ENCODE measurements at places on chromosomes 5 and 9.

- no peak for DNase-seq
These were observed 47.3 kb upstream of the ANXA1 start for GRCh38 chr9:73104342-73104741.

- no peak for DNase-seq
These were observed 220.0 kb upstream of the ADAMTSL1 start for GRCh38 chr9:18253950-18254349.

GRCh38 chr5:168055961-168056360 lies 235.5 kb upstream of the WWC1 start:
- no peak for DNase-seq

- DNase-seq, result no peak
These were observed 355.7 kb downstream of the IZUMO3 start for GRCh38 chr9:24189986-24190385.

DNA sequence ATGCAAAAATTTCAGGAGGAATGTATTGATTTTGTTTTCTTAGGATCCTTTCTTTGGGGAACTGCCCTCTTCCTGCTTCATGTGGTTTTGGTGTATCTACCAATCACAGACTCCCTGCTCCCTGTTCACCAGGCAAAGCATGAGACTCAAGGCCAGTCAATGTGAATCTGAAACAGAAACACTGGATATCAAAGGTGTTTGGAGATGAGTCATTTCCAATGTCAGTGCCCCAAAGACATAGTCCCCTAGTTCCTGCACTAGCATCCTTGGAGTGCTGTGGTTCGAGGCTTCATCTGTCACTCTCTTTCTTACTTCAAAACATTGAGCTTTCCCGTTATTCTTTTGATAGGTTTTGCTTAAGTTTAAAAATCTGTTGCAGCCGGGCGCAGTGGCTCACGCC lies 8.1 kb downstream of the PPP3R2 start:
- no peak for DNase-seq

GRCh38 chr9:133246991-133247390 lies 28.0 kb downstream of the ABO start:
- DNase-seq, result no peak

- no peak for DNase-seq
These were observed 5.8 kb upstream of the FCN1 start for GRCh38 chr9:134923466-134923865.

- no peak for DNase-seq
These were observed 438 bp downstream of the TRIP13 start for GRCh38 chr5:893137-893506.

DNA sequence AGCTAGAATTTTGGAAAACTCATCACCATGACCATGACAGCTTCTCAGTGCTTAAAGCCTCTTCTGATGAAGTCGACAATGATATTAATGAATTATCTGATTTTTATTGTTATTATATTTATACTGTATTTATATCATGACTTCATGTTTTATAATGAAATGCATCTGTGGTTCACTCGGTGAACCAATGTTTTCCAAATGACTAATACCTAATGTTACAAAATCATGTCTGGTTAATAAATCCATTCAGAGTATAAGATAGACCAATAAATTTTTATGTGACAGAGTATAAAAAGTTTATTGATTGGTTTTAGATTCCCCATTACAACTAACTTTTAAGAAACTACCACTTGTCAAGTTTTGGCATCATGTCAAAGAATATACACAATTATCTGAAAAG lies 416.5 kb downstream of the MLLT3 start:
- DNase-seq, result no peak

GRCh38 chr5:56814361-56814962 lies 887 bp upstream of the MAP3K1 start:
- no peak for DNase-seq

GRCh38 chr9:99259231-99259918 lies 37.3 kb downstream of the SEC61B start:
- no peak for DNase-seq

DNA sequence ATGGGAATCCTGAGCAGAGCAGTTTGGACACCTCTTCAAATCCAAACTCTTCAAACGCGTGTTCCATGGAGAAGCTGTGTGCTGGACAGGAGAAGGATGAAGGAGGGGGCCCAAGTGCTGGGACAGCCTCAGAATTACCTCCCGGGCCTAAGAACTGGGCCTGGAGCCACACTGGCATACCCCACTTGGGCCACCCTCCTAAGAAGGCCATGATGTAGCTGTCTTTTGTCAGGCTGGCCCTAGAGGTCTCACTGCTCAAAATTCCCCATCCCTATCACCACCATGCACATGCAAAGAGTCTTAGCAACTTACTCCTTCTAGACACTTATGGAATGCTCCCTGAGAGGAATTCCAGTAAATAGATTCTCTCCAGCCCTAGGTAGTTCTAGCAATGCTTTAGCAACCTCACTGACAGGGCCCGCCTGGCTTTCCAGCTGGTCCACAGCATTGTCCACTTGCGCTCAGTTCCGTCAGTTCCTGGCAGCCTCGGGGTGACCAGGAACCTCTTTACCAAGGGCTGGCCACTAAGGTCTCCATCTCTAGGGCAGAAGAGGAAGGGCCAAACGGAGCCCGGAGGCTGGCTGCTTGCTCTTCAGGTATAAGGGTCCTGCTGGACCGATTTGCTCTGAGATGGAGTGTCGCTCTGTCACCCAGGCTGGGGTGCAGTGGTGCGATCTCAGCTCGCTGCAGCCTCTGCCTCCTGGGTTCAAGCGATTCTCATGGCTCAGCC lies 75.3 kb downstream of the RGS3 start:
- no peak for DNase-seq

GRCh38 chr9:129140397-129141065 lies 29.3 kb downstream of the PTPA start:
- no peak for DNase-seq

GRCh38 chr9:70112981-70113380 lies 69.3 kb downstream of the MAMDC2 start:
- DNase-seq, result no peak

GRCh38 chr5:31291323-31291854 lies 97.9 kb downstream of the CDH6 start:
- DNase-seq, result no peak

DNA sequence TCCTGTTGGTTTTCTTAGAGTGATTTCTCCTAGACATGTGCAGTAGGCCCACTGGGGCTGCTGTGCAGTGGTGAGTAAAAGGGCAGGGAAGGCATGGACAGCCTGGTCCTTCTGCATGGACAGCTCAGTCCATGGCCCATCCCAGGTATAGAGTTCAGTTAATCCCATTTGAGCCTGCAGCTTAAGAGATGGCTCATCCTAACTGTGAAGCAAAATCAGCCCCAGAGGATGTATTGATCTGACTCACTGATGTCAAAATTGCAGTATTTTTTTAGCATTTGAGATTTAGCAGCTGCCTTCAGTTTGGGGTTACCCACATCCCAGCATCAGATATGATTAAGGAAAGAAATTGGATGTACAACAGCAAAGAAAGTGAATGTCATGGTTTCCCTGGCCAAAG lies 93.4 kb downstream of the PDE6A start:
- no peak for DNase-seq

GRCh38 chr5:128470663-128471062 lies 67.4 kb downstream of the FBN2 start:
- no peak for DNase-seq

DNA sequence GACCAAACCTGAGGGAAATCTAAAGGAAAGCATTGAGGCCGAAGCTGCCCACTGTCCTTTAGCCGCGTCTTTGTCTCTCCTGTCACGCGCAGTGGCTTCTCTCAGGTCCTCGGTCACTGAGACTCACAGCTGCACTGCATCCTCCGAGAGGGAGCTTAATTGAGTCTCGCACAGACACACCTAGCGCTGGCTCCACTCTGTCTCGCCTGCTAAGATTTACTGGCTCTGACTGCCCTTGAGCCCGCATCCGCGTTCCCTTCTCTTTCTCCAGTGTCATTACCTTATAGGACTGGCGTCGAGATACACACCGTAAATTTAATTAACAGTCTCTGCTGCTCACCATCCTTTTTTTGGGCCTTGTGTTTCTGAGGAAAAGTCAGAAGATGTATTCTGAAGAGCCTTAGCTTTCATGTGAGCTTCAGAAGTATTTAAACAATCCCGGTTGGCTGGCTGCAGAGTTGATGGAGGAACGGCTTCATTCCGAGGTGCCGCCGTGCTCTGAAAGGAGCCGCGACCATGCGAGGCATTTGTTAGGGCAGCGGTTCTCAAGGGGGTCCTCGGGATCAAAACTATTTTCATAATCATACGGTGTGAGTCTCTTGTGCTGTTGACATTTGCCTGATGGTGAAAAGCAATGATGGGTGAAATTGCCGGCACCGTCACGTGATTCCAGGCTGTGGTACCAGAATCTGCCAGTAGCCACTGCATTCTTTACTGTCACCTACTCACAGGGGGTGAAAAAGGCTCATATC lies 58.3 kb downstream of the GPR107 start:
- DNase-seq, result no peak

GRCh38 chr5:80037366-80037765 lies 2.2 kb downstream of the THBS4 start:
- DNase-seq, result no peak

DNA sequence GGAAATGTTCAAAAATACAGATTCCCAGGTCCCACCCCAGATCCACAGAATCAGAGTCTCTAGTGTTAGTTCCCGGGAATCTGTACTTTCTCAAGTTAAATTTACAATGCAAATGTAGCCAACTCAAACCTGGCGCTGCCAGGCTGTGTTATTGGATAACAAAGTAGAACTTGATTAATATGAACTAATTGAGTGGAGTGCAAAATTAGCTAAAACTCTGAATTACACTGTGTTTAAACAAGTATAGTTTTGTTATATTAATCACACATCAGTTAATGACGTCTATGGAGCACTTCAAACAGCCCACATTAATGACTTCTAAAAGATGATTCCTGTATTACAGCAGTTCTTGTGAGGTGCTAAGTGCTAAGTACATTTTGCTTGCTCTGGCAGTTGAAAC lies 32.4 kb upstream of the CYFIP2 start:
- DNase-seq, result no peak

- DNase-seq, result no peak
These were observed 100.0 kb downstream of the ACTBL2 start for GRCh38 chr5:57382655-57383054.

DNA sequence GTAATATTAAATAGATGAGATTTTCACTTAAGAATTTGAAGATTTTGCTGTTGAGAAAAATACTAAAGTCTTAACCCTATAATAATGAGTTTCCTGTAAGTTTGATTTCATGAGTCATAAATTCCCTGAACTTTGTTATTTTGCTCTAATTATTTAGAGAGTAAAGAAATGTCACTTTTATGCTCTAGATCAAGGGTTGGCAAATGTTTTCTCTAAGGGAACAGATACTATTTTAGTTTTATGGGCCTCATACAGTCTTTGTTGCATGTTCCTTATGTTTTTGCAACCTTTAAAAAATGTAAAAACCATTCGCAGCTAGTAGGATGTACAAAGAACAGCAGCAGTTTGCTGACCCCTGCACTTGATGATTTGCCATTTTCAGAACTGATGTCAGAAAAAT lies 480 bp upstream of the TXNDC8 start:
- DNase-seq, result no peak

GRCh38 chr5:124343451-124343867 lies 403.0 kb downstream of the ZNF608 start:
- DNase-seq, result no peak

DNA sequence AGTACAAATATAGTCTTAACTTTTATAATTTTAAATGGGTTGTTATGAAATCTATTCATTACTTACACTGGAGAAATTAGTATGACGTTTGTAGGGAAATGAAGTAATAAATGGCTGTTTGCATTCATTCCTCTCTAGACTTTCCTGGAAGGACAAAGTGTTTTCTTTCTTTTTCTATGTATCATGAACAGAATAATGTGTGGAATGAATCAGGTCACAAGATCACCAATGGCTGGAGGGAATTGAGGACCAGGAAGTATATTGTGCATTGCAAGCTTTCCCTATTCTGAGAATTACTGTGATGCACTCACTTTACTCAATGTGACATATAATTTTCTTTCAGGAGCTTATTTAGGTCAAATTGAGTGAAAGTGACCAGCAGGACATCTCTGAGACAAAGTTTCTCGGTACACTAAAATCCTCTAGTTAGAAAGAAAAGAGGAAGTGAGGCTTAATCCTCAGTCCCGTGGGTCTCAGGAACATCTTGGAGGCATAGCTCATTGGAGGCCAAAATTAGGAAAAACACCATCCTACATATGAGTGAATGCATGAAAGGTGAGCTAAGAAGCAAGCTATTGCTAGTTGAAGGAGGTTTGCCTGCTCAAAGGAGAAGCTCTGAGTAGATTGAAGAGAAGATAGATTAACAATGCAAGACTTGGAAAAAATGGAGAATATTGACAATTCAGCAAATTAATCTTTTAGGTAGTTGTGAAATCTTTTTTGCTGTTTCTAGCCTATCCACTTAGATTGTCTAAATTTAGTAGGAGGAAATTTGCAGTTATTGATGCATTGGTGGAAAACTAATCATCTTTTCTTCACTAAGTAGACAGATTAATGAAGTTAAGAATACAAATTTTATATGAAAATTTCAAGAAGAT lies 28.0 kb downstream of the ERAP2 start:
- DNase-seq, result no peak

DNA sequence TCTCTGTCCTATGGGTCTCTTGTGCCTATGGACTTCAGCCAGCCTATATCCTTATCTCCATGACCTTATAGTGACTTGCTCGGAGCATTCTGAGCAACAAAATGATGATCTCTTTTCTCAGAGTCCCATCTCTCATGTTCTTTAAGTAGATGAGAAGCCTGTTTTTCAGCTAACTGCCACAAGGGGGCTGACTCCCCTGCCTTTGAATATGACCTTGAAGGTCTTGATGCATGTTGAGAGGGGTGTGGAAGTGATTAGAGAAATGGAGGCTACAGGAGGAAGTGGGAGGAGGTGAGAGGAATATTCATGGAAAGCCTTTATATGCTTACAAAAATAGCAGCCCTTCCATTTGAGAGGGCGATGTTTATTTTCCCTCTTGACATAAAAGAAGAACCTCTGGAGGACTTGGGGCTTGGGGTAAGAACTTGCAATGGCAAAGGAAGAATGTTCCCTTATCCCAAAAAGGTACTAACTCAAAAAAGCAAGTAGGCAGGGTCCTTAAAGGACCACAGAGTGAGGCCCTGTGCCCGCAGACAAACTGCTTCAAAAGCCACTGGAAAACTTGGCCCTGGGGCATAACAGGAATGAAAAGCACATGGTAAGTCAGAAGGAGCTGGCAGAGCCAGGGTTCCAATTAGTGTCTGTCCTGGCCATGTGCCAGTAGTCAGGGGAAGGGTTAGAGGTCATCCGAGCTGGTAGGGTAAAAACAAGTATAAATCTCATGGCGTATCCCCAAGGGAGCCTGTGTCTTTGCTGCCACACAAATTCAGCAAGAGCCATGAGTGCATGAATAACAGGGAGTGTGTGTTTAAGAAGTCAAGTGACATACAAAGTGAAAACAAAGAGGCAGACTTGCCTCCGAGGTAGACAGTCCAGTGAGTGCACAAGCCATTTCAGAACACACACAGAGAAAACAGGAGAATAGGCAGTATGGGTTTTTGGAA lies 39.1 kb downstream of the FGD3 start:
- no peak for DNase-seq

GRCh38 chr9:87464992-87465378 lies 32.7 kb upstream of the DAPK1 start:
- no peak for DNase-seq

GRCh38 chr5:68443091-68443490 lies 227.5 kb downstream of the PIK3R1 start:
- DNase-seq, result no peak

- DNase-seq, result no peak
These were observed 48.2 kb downstream of the OTP start for GRCh38 chr5:77590347-77590746.

GRCh38 chr5:32991421-32991815 lies 280.3 kb downstream of the NPR3 start:
- no peak for DNase-seq
